Stimulated activated CD8-positive, alpha-beta memory T cell treated with anti-CD3 and anti-CD28 coated beads, Interleukin-4, amount 100 ng/mL, for 4 hours (primary cell): ENCODE measurements at places on chromosomes 11 and 22.
A peak's percentile ranks its signal among the peaks of the same experiment; 100 is the strongest.

- no peak for DNase-seq
These were observed 5.1 kb downstream of the TSPAN18 start for GRCh38 chr11:44731685-44732430.

GRCh38 chr22:41928593-41929417 lies 2.2 kb upstream of the TNFRSF13C start:
- no peak for DNase-seq

DNA sequence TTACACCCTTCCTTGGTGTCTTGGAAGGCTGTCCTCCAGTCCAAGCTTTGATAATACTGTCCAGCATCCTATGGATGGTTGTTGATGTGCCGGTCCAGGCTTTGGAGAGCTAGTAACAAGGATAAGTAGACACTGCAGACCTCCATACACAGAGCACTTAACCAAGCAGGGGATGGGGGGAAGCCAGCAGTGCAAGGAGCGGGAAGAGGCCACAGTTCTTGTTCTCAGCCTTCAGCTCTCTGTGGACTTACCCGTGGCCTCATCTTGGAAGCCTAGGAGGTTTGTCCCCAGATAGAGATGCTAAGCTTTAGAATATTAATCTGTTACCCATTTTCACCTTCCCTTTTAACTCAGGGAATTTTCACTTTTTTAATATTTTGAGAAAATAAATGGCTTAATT lies 30.9 kb upstream of the ZC3H12C start:
- no peak for DNase-seq

DNA sequence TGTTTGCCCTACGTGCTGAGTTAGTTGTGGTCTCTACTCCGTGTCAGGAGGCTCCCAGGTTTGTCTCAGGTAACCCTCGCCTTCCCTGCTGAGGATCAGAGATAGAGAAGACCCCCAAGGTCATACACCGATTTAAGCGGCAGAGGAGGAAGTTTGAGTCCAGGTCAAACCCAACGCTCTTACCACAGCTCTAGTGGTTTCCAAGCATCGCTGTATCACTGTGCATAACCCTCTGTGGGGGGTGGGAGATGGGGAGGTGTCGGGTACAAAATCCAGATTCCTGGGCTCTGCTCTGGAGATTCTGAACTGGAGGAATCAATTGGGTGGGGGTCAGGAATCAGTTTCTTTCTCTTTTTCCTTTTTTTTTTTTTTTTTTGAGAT lies 627 bp downstream of the DNAJC4 start:
- DNase-seq: no peak

DNA sequence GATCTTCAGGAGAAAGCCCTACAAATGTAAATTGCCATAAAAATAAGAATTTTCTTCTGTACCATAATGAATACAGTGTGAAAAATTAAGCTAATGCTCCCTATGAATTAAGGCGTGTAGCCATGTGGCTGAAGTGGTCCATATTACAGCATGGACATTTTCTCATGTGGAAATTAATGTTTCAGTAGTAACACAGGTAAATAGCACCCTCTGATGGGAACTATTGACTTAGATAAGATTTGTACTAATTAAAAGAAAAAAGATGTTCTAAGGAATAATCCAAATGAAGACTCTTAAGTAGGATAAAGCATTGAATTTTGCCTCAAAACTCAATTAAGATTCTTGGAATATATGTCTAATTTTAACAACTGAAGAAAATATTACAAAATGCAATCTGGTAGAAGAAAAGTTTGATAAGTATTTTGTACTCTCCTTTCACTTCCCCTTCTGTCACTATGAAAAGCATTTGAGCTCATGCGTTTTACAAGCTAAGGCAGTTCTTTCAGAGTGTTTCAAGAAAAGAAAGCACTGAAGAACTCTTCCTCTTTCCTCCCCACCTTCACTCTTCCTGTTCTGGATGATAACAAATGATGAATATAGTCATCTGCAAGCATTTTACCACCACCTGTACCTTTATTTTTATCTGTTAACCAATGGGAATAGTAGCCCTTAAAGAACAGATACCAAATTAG lies 9.9 kb upstream of the OR8D2 start:
- DNase-seq: no peak

- no peak for DNase-seq
These were observed 110.8 kb downstream of the GGTLC2 start for GRCh38 chr22:22754961-22755777.

- no peak for DNase-seq
These were observed 52.4 kb downstream of the CDKN1C start for GRCh38 chr11:2833051-2833715.

- DNase-seq: no peak
These were observed 19.2 kb downstream of the NPTXR start for GRCh38 chr22:38824585-38824984.

DNA sequence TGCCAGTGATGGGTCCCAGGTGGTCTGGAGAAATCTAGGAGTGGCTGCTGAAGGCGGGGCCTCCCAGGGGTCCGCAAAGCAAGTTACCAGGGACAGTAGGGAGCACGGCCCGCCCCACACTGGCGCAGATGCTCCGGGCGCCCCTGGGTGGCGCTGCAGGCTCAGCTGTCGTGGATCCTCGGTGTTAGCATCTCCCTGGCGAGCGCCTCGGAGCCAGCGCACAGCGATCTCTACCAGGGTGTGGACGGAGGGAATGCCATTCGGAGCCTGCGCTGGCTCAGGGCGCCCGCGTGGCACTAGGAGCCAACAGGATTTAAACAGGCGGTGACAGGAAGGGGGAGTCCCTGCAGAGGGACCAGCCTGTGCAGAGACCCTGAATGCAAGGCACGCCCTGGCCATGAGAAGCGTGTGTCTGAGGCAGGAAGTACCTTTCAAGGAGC lies 20.2 kb downstream of the FADS3 start:
- DNase-seq: peak; percentile 12

DNA sequence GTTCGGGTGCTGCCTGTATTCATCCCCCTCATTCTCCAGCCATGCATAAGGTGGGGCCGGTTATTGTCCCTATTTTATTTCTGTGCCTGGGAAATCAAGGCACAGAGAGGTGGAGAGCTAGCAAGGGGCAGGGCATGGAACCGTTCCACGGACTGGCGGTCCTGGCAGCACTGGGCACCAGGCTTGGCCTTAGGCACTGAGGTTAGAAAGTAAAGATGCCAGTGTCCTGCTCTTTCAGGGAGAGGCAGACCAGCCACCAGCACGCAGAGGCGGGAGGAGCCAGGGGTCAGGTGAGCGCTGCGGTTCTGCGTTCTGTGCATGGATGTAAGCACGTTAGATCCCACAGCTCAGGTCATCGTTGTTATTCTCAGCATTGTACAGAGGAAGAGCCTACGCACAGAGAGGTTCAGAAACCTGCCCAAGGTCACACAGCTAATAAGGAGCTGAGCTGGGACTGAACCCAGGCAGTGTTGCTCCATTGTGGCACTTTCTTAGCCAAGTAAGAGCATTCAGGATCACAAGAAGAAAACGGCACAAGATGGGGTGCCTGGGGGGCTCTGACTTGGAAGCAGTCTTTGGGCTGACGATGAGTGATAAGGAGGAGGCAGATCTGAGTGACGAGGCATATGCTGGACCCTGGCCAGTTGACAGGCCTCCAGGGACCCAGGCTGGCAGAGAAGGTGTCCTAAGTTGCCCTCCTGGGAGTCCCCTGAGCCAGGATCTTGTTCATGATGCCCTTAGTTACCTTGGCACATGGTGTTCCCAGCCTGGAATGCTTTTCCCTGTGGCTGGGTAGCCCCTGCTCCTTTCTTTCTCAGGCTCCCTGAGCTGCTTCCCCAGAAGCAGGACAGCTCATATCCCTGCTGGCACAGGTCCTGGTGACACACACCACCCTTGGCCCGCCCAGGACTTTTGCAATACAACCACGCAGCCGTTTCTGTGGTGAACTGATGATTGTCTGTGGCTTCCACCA lies 41.1 kb downstream of the OSBPL5 start:
- DNase-seq: no peak

GRCh38 chr22:49197505-49197904 lies 630.2 kb downstream of the BRD1 start:
- no peak for DNase-seq

DNA sequence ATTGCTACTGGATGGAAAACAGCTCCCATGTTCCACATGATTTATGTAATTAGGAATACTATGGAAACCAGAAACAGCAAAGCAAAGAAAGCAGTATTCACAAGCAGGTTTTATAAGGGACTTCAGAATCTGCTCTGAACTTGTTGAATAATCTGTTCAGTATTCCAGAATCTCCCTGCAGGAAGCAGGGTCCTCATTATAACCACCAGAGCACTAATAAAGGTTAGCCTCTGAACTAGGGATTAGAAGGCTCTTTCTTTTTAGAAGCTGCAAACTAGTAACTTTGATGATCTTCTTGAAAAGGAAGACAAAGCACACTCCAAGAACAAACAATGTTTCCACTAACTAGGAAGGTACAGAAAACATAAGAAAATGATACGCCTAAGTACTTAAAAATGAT lies 125.8 kb downstream of the DCDC1 start:
- DNase-seq: no peak

DNA sequence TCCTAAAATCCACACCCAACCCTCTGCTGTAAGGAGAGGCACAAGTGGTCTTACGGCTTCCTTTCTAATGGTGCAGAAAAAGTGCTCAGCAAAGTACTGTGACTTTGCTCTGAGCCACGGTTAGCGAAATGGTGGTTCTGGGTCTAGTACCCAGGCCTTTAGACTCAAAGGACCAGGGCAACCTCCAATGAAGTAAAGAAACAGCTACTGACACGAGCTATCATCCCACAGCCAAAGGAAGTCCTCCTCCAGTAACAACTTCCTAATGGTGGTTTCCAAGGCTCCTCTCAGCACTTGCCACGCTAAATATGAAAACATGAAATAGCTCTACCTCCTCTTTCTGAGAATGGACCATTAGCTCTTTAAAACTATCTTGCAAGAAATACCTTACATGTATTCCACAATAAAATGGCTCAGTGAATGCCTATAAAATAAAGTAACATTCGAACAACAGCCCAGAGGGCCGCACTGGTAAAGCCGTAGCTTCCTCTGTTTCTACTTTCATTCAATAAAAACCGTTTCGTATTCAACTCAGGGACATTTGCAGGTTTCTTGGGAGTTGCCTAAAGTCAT lies 122.4 kb downstream of the ETS1 start:
- DNase-seq: no peak

- DNase-seq: no peak
These were observed 65.2 kb downstream of the NFAM1 start for GRCh38 chr22:42366806-42367581.

DNA sequence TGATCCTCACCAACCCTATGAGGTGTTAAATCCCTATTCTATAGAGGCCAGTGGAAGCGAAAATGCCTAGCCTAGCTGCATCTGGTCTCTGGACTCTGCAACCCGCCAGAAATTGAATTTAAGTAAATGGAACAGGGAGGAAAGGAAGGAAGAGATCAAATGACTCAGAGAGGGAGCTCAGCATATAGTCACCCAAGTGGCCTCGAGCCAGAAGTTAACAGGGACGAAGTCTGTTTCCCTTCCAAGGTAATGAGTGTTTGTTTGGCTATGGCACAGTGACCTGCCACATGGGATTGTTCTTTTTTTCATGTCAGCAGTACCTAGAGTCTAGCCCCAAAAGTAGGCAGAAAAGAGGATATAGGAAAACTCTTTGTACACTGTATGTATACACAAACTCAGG lies 66.3 kb downstream of the PAK1 start:
- no peak for DNase-seq

- DNase-seq: no peak
These were observed 31.4 kb downstream of the IGLL1 start for GRCh38 chr22:23548501-23549197.

GRCh38 chr11:77345621-77346020 lies 44.1 kb upstream of the GDPD4 start:
- DNase-seq: no peak

GRCh38 chr11:83736684-83737083 lies 450.5 kb upstream of the CCDC90B start:
- DNase-seq: no peak

- no peak for DNase-seq
These were observed 321.1 kb upstream of the PLET1 start for GRCh38 chr11:112581747-112582146.

DNA sequence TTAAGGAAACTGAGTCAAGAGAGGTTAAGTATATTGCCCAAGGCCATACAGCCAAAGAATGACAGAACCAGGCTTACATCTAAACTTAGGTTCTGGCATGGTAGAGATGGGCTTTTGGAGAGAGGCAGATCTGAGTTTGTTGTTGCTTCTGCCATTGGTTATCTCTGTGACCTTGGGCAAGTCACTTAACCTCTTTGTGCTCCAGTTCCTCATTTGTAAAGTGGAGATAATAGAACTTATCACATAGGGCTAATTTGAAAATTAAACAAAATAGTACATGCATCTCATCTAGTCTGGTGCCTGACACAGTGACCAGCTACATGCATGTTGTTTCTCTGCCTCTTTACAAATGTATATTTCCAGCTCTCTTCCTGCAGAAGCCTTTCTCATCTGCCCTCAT lies 47.0 kb upstream of the PLET1 start:
- no peak for DNase-seq

- no peak for DNase-seq
These were observed 129.1 kb downstream of the EHF start for GRCh38 chr11:34749666-34750659.

GRCh38 chr22:39967996-39968972 lies 8.1 kb downstream of the TMA7B start:
- no peak for DNase-seq

DNA sequence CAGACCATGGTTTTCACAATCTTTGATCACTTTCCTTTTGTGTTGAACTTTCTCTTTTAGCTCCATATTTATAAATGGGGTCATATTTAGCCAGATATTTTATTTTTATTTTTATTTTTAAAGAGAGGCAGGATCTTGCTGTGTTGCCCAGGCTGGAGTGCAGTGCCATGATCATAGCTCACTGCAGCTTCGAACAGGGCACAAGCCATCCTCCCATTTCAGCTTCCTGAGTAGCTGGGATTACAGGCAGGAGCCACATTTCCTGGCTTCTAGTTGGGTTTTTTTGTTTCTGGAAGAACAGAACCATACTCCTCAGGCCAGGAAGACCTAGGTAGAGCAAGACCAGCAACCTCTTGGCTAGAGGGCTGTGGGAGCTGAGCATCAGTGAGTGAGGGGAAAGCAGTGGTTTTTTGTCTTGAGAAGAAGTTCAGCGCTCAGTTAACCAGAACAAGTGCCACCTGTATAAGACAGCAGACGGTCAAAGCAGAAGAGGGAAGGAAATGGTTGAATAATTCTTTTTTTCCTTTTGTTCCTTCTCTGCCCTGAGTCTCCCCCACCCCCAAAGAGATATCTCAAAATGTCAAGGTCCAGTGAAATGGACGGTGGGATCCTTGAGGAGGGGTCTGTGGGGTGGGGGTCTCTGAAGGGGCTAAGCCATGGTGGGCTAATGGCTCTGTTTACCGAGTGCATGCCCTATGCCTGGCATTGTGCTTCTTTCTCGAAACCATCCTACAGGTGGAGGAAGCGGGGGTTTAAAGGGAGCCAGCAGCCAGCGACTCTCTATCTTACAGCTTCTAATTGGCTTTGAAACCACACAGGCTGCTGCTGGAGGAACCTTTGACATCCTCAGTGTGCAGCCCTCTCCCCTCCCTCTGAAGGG lies 63.0 kb downstream of the PTPRJ start:
- no peak for DNase-seq
